ENCODE measurements at places on chromosomes 11 and 22. TPM values are rescaled to one million over a fixed set of nuclear protein-coding genes. Genes with fewer than 3 reads are reported as not detected.

DNA sequence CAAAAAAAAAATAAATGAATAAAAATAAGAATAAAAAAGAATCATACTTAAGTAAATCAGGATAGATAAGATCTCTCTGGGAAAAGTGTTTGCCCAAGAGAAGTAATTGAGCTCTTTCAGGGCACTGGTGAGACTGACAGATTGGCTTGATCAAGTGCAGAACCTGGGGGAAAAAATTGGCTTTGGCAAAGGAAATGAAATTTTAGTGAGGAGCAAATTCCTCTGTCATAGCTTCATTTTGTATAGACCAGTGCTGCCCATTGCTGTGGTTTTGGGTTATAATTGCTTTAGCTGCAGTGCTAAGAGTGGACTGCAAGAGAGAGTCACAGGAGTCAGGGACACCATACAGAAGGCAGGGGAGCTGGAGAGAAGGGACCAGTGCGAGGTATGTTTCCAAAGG lies 35.7 kb downstream of the SFI1 start:
- no peak for DNase-seq

- no peak for DNase-seq
These were observed 28.7 kb upstream of the MMP20 start for GRCh38 chr11:102653744-102654291.

DNA sequence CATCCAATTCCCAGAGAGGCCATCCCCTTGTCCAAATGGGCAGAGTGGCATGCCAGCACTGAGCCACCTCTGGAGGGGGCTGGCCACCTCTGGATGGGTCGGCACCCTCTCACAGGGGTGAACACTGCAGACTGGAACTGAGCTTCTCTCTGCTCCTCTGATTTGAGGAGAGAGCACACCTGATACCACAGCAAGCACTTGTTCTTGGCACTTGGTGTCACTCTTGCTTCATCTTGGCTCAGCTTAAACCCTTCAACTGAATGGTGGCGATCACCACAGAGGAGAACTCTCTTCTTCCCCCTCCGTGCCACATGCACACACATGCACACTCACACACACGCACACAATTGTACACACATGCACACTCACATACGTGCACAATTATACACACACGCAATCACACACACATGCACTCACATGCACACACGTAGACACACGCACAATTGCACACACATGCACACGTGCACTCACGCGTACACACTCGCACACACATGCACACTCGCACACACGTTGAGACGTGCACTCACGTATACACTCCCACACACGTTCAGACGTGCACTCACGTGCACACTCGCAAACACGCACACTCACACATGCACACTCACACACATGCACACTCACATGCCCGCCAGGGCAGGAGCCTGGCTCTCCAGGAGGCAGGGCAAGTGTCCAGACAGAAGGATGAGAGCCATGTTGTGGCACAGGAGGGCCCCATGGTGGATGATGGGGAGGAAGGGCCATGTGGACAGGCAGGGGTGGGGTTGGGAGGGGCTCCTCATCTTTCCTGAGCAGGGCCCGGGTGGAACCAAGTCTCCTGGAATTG lies 23.4 kb downstream of the OVOL1 start:
- DNase-seq, result no peak

- no peak for DNase-seq
These were observed 458 bp downstream of the RTN4R start for GRCh38 chr22:20267441-20268278.

Gene BIRC2
- 28.2 TPM for total RNA-seq

DNA sequence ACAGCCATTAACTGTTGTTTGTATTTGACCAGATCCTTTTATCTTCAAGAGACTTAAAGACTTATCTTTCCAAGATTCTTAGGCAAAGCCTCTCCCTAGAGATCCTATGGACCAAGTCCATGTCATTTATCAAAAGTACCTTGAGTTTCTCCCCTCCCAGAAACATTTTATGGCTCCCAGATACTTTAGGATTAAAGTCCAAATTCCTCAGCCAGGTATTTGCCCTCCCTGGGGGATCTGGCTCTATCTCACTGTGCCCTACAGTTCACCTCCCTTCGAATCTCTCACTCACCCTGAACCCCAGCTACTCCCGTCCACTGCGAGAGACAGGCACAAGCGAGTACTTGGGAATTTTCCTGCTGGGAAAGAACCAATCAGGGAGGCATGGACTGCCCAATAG lies 11.9 kb downstream of the MS4A8 start:
- no peak for DNase-seq

- no peak for DNase-seq
These were observed 1089.3 kb downstream of the BRD1 start for GRCh38 chr22:48738204-48738980.

GRCh38 chr22:24402460-24403192 lies 24.8 kb upstream of the ADORA2A start:
- no peak for DNase-seq

DNA sequence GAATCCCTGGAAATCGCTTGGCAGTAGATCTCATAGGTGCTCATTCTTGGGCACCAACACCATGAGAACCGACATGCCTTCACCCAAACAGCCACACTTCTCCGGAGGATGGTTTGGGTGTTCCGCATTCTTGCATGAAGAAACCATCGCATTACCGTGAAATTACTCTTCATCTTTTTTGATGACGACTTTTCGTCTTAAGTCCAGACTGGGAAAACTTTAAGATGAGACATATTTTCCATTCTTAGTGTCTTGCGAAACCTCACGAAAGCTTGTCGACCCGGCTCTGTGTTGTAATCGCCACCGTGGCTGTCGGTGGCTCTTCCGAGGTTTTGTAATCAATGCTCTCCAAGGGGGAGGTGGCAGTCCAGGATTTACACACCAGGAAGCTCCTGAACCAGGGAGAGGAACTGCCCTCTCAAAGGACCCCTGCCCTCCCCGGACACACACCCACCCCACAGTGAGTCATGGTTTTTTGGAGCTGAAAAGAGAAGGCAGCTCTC lies 1.7 kb downstream of the TOM1 start:
- no peak for DNase-seq

DNA sequence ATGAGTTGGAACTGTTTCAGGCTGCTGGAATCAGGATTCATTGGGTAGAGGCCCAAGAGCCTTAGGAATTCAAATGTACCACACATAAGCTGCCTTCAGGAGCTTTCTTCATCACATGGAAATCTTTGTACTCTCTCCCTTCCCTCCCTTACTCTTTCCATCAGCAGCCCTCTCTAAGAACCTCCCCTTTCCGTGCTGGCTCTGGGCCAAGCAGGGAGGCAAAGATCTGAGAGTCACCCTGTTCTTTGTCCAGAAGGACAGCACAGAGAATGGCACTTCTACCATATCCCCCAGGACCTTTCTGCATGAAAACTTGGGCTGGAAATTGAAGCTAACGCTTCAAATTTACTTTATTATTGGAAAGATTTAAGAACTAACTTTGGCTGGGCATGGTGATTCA lies 20.7 kb upstream of the TPBGL start:
- DNase-seq, result no peak

- no peak for DNase-seq
These were observed 805 bp upstream of the QSER1 start for GRCh38 chr11:32891657-32892354.

DNA sequence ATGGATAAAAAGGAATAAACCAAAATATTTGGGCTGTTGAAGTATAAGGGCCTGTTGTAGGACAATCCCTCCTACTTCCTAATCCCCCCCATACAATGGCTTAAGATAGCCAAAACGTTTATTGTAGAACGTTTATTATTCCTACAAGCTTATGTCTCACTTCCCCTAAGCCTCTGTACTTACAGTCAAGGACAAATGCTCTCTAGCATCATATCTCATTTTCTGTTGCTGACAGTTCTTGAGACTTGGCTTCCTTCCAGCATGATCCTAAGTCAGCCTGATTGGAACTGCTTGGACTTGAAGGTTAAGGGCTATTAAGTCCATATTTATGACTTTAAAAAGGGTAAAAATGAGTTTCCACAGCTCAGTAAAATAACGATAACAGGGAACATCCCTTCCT lies 8.8 kb downstream of the MISFA start:
- no peak for DNase-seq

Gene NCF4
- not detected for total RNA-seq

DNA sequence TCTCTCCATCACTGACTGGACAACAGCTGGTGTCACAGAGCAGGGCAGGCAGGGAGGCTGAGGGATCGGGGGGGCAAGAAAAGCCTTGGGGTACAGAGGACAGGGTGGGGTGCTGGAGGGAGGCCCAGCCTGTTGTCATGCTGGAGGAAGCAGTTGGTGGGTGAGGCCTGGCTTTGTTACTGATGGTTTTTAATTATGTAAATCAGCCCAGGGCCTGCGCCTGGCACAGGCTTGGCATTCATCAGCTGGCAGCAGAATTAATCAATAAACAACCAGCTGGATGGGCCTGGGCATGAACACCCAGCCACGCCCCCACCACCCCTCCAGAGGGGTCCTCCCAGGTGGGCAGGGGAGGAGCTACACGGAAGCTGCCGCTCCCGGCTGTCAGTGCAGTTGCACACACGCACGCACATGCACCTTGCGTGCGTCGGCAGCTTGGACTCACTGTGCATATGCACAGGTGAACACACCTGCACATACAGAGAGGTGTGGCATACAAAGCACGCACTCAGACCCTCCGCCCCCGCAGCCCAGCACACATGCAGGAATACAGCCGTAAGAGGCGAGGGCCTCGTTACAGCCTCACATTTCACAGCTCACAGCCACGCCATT lies 21.3 kb upstream of the ELFN2 start:
- no peak for DNase-seq

Gene OR8D4
- total RNA-seq, result not detected

Gene PRODH
- total RNA-seq, result 54.3 TPM

DNA sequence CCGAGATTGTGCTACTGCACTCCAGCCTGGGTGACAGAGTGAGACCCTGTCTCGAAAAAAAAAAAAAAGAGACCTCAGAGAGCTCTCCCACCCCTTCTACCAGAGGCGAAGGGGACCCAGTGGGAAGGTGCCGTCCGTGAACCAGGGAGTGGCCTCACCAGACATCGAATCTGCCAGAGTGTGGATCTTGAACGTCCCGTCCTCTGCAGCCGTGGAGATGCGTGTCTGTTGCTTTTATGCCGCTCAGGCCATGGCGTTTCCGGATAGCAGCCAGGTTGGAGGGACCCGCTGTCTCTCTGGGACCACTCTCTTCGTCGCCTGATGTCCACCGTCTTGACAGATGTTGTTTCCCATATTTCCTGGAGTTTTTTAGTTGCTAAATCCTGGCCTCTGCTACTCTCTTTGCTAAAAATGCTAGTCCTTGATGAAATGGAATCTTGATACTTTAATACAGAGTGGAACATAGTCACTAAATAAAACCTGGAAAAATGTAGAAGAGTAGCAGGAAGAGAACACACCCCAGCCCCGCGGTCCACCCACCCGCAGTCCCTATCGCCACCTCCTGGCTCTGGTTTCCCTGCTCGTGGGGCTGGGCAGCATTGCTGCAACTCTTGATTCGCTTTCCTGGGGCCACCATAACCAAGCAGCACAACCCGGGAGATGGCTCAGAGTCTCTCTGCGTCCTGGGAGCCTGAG lies 12.0 kb upstream of the MUC6 start:
- no peak for DNase-seq

Gene C11orf54
- 18.0 TPM for total RNA-seq

Gene SCGB1A1
- not detected for total RNA-seq

Gene OR8A1
- not detected for total RNA-seq

DNA sequence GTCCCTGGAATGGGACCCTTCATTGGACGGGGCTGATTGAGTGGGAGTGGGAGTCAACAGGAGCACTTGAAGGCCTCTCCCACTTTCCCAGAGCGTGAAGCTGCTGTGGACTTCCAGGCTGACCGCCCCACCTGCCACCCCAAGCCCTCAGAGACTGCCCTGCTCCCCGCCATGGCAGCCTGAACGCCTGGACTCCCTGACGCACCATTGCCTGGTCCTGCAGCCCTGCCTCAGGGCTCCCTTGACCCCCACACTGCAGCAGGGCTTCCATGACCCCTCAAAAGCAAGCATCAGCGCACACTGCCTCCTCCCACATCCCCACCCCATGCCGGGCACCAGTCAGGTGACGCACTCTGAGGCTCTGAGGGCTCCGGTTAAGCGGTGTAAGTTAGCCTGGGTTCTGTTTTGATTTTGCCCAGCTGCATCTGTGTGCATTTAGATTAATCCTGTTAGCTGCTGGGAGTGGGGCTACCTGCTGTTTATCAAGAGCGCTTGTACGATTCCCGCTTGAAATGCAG lies 39.4 kb downstream of the TRIM29 start:
- DNase-seq, result no peak

DNA sequence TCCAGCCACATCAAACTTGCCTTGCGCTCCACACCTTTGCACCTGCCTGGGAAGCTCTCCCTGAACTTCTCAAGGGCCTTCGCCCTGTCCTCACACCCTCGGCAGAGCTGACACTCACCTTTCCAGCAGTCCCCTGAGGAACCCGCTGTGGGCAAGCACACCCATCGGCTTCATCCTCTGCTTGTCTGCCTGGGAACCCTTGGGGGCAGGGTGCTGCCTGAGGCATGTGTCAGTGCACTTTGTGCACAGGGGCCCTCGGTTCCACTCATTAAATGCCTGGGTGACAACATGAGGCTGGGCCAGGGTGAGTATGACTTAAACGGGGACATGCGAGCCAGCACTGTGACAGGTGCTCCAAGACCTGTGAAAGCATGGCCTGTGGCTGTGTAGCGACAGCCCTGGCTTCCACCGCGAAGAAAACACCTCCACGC lies 2.6 kb upstream of the LRFN4 start:
- no peak for DNase-seq

GRCh38 chr11:122811721-122812120 lies 26.6 kb upstream of the CRTAM start:
- no peak for DNase-seq

DNA sequence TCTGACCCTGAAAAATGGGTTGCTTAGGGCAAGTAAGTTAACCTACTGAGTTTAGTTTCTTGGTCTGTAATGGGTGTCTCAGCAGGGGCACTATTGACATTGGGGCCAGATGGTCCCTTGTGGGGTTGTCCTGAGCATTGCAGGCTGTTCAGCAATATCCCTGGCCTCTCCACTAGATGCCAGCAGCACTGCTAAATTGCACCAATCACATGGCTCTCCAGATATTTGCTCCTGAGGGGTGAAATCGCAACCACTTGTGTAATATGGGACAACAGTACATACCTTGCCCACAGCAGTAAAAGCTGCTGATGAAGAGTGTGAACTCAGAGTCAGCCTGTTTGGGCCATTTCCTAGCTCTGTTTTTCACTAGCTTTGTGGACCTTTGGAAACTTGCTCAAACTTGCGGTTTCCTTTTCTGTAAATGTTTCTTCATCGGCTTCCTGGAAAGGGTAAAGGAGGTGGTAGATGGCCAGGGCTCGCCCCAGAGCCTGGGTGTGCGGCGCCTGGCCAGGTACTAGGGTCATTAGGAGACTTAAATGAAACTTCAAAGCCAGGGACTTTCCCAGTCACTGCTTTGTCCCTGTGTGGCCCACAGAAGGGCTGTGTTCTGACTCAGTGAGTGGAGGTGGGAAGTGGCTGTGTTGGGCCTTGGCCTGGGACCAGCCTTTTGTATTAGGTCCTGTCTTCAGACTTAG lies 13.0 kb downstream of the NCF4 start:
- peak; percentile 50 for DNase-seq

GRCh38 chr11:45431046-45432018 lies 145.2 kb upstream of the SYT13 start:
- no peak for DNase-seq

Gene CHRM1
- total RNA-seq, result not detected

GRCh38 chr11:23976426-23976825 lies 520.4 kb upstream of the LUZP2 start:
- DNase-seq, result no peak
